ENCODE measurements at places on chromosomes 6 and 20.

DNA sequence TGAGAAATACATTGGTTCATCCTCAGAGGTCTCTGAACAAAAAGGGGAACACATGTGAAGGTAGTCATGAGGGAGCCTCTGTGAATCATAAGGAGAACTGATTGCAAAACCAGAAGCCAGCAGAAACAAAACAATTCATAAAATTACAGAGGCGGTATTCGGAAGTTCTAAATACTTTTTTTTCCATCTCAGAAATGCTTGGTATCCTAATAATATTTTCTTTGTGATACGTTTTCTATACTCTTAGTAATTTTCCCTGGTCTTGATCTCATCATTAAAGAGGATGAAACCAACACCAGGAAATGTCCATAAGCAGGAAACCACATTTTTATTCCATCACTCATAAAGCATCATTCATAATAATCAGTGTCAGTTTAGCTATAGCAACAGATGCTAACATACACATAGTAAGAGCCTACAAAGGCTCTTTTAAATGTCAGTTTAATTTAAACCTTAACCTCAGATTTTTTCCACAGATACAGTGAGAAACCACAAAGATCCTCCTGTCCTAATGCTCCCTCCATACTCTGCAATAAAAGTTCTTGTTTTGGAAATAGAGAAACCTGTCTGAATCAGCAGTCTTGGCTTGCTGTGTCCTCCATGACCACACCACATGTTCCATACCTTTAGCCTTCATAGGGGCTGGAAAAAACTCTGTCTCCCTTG lies 29.2 kb downstream of the SGK1 start:
- DNase-seq, result no peak

DNA sequence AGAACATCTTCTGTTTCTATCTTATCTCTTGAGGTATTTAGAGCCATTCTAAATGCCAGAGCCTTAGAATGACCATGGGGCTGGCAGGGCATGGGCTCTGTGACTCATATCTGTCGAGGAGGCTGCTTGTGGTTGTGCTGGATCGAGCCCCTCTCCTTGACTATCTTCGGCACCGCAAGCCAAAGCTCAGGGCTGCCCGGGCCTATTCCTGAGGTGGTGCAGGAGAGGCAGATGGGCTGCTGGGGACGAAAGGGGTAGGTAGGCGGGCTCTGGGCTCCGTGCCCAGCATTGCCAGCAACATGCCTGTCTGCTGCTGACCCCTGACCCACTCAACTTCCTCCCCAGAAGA lies 89.9 kb downstream of the NOL4L start:
- DNase-seq, result no peak

DNA sequence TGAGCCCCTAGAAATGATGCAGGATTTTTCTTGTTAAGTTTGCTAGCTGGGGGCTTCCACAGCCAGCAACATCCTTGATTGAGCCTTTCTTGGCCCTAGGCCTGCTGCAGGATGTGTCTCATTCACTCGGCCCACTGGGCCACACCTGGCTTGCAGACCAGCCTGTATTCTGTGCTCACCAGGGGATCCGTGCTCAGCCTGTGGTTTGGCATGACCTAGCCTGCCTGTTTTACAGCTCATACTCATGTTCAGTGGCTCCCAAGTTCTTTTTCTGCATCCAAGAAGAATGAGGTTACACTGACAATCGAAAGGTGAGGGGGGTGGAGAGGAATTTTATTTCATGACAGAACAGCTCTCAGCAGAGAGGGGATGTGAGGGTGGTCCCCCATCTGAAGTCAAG lies 263.4 kb downstream of the RIMS1 start:
- no peak for DNase-seq

DNA sequence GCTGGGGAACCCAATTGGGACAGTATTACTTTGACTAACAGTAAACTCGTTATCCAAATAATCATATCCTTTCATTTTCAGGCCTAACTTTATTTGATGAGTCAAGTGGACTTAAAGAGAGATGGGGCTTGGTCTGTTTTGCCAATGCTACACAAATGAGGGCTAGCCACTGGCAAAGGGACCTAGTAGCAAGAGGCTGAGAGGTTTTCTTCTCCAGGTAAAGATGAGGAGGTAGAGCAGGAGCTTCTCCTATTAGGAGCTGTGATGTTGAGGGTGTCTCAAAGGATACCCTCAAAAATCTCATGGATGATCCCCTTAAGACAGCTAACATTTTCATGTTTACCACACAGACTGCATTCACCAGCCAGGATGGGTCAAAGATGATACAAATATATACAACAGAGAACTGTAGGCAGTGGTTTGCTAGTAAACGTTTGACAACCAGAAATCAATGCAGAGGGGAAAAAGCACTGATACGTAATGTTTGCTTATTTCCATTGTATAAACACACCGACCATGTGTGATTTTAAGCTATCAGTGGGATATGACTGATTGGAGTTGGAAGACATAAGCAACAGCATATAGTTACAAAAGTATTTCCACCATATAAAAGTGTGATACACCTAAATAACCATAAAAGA lies 153.3 kb downstream of the IBTK start:
- no peak for DNase-seq

GRCh38 chr20:13775867-13776266 lies 8.9 kb downstream of the ESF1 start:
- DNase-seq, result no peak
